ENCODE measurements at places on chromosomes 1 and 21. TPM values are rescaled to one million over a fixed set of nuclear protein-coding genes. Genes with fewer than 3 reads are reported as not detected.

GCSAML gene
- total RNA-seq = not detected

GRCh38 chr1:225945564-225945963 is 4.5 kb upstream of the LEFTY2 start:
- H3K4me1 ChIP-seq = no peaks in the 10 kb centered on the region
- no peaks in the 10 kb centered on the region for H3K27me3 ChIP-seq
- no peak overlapping the region for H3K4me3 ChIP-seq
- H3K27ac ChIP-seq = no peak overlapping the region
- H3K36me3 ChIP-seq = no peaks in the 10 kb centered on the region

DNA sequence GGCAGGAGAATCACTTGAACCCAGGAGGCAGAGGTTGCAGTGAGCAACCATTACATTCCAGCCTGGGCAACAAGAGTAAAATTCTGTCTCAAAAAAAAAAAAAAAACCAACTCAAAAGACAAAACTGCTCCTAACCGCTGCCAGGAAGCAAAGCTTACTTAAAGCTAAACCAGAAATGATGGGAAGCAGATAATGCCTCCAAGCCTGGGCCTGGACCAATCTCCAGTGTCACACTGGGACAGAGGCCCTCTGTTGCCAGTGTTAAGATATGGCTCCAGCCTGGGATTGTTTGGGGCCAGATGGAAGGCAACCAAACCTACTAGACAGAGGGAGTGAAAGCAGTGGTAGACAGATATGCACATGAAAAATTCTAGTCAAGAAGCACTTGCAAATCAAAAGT is 36.9 kb downstream of the NSL1 start:
- H3K36me3 ChIP-seq = no peaks in the 10 kb centered on the region
- no peaks in the 10 kb centered on the region for H3K27me3 ChIP-seq
- H3K4me1 ChIP-seq = no peaks in the 10 kb centered on the region
- H3K4me3 ChIP-seq = no peak overlapping the region
- no peak for DNase-seq

- H3K4me3 ChIP-seq = no peak overlapping the region
- H3K36me3 ChIP-seq = no peaks in the 10 kb centered on the region
- DNase-seq = no peak
- H3K4me1 ChIP-seq = no peaks in the 10 kb centered on the region
Measured at GRCh38 chr1:207838156-207839082, 72.5 kb downstream of the CD34 start.

- H3K27ac ChIP-seq = no peak overlapping the region
- no peak for DNase-seq
- no peak overlapping the region for H3K4me3 ChIP-seq
- no peaks in the 10 kb centered on the region for H3K4me1 ChIP-seq
Measured at GRCh38 chr1:45573231-45573804, 10.5 kb upstream of the NASP start.

Data from Panc1 (cell line).